ENCODE measurements at places on chromosomes 5 and 9. TPM values are rescaled to one million over a fixed set of nuclear protein-coding genes. Genes with fewer than 3 reads are reported as not detected.

The SLC36A2 gene
- total RNA-seq, result 0.07 TPM

The EGFL7 gene
- total RNA-seq, result 38.0 TPM

The POLK gene
- total RNA-seq, result 7.6 TPM

The WNK2 gene
- 69.4 TPM for total RNA-seq

The DMGDH gene
- 0.37 TPM for total RNA-seq

The UAP1L1 gene
- total RNA-seq, result 5.6 TPM

The ANXA1 gene
- 3.6 TPM for total RNA-seq
